ENCODE measurements at places on chromosomes 3 and 15.
A peak's percentile ranks its signal among the peaks of the same experiment; 100 is the strongest.

- DNase-seq: peak; percentile 65
Observed at GRCh38 chr3:152524198-152525140, 255.7 kb downstream of the MBNL1 start.

GRCh38 chr3:17744693-17745092 lies 2.3 kb upstream of the TBC1D5 start:
- no peak for DNase-seq

GRCh38 chr15:26722621-26723160 lies 50.2 kb downstream of the GABRB3 start:
- DNase-seq: no peak

GRCh38 chr15:95016511-95017229 lies 785.3 kb downstream of the MCTP2 start:
- DNase-seq: no peak

- no peak for DNase-seq
Observed at GRCh38 chr15:89398896-89399237, 64.2 kb upstream of the POLG start.

GRCh38 chr3:141682007-141682406 lies 56.1 kb upstream of the RNF7 start:
- no peak for DNase-seq

DNA sequence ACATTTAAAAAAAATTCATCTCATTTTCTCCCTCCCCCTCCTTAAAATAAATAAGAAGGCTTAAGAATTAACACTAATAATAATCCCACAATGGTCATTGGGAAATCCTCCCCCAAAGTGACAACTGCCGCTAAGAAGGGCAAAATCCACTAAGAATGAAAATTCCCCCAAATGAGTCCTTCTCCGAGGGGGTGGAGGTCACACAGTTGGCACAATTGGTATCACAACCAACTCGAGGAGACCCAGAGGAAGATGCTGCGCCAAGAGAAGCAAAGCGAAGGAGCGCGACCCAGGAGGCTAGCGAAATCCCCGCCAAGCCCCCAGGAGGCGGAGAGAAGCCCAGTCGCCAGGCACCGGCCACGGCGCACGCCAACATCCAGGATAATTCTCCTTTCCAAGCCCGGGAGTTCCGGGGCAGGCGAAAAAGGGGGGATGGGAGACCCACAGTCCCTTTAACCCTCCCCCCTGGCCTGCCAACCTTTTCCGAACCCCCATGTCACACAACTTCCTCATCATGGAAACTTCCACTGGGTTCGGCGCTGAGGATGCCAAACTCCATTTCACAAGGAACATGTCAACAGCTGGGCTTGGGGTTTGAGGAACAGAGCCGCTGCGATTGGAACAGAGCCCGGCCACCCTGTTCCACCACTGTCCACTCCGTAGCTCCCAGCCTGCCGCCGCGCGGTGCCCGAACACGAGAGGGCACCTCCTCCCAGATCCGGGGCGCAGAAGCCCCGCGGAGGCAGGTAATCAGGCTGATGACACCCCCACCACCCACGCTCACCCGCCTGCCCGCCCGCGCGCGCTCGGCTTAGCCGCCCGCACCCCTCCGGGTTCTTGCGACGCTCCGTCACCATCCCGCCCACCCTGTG lies 668 bp downstream of the THRB start:
- no peak for DNase-seq

DNA sequence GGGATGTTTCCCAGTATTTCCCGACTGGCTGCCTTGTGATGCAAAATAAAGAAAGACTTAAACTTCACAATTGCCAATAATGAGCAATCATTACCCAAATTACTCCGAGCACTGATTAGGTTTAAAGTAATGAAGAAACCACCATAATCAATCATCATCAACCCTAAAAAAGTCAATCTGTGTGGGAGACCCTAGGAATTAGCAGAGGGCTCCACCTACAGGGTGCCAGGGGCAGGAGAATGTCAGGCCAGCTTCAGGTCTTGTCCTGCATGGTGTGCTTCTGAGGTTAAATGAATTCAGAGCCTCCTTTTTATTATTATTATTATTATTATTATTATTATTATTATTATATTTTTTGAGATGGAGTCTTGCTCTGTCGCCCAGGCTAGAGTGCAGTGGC lies 478.0 kb upstream of the ARRDC4 start:
- DNase-seq: no peak

- DNase-seq: no peak
Observed at GRCh38 chr3:189143321-189143720, 28.4 kb upstream of the TPRG1 start.

GRCh38 chr3:159150180-159150579 lies 348.3 kb downstream of the MFSD1 start:
- DNase-seq: no peak

- DNase-seq: no peak
Observed at GRCh38 chr3:64892671-64893309, 205.0 kb upstream of the ADAMTS9 start.
